ENCODE measurements at places on chromosomes 5 and 9. TPM values are rescaled to one million over a fixed set of nuclear protein-coding genes. Genes with fewer than 3 reads are reported as not detected.

GRCh38 chr5:78612227-78613150 lies 36.1 kb downstream of the LHFPL2 start:
- no peak for DNase-seq

DNA sequence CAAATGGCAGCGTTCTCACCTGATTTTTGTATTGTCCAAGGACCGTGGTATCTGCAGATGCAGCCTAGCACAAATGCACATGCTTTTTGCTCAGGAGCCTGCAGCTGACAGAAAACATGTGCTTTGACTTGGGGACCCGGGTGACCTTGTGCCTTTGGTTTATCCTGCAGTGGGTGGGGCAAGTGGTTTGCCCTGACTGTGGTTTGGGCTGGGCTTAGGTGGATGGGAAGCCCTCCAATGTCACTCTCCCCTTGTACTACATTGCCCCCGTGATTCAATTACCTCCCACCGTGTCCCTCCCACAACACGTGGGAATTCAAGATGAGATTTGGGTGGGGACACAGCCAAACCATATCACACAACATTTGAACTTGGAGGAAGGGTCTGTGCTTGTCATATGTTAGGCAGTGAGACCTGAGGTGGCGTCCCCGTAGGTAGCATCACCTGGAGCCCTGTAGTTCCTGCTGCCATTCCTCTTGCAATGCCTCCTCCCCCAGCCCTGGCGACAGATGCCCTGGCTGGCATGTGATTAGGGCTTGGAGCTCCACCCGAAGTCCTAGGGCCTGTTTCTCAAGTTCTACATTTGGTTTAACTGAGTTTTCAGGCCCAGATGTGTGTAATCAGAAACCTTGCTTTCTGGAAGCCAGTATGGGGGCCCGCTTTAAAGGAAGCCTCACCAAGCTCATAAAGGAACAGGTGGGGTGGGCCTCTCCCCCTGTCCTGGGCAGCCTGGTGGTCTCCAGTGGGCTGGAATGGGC lies 2.1 kb downstream of the ANKRD33B start:
- DNase-seq, result no peak

DNA sequence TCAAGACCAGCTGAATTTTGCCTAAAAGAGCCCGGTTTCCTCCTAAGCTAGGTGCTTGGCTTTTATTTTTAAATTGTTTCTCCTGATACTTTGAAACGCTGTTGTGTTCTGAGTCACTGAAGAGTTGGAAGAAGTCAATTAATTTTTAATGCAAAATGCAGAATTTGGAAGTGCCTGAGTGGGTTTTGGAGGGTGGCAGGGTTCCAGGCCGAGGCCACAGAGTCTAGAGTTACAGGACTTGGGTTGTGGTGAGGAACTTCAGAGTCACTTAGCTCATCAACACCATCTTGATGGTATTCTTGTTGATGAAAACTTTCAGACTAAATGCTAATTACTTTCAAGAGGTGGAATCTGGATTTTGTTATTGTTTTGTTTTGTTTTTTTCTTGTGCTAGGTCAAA lies 130.6 kb downstream of the PDZD2 start:
- no peak for DNase-seq

SPINK5 gene
- total RNA-seq, result 8.4 TPM

SOX30 gene
- total RNA-seq, result 0.41 TPM

PTAR1 gene
- 76.9 TPM for total RNA-seq

PCDHGB5 gene
- total RNA-seq, result 9.7 TPM
